Caco-2 (cell line): ENCODE measurements at places on chromosomes 2 and 18. TPM values are rescaled to one million over a fixed set of nuclear protein-coding genes. Genes with fewer than 3 reads are reported as not detected.

- DNase-seq, result peak; percentile 85
Observed at GRCh38 chr2:218295029-218295428, 2.7 kb upstream of the TMBIM1 start.

TPRKB gene
- 42.1 and 48.8 TPM in 2 replicates for total RNA-seq

DNA sequence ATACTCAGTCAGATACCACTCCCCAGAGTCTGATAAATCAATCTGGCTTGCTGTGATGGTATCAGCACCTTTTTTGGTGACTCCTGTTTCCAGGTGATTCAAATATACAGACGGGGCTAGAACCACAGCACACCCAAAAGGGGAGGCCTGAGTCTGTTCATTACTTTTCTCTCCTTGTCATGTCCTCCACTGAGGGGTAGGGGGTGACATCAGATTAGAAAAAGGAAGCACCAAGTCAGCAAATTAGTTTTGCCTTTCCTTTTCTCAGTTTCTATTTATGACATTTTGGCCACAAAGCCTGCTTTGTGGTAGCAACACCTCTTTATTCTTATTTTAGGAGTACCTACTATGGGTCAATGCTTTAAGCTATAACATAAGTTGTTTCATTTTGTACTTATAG lies 127.4 kb downstream of the CCDC102B start:
- DNase-seq, result no peak

DNA sequence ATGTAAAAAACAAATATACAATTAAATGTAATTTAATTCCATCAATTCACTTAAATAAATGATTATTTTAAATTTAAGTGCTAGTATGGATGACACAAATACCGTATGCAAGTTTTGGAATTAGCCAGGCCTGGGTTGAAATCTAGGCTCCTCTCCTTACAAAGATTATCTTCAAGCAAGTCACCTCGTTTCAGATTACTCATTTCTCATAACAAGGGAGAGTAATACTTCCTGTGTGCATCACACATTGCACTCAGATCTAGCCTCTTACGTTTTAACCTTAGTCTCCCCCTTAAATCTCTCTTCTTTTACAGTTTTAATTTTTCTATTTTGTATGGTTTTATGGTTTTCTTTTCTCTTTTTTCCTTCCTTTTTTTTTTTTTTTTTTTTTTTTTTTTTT lies 1475.9 kb upstream of the NXPH2 start:
- no peak for DNase-seq

DNA sequence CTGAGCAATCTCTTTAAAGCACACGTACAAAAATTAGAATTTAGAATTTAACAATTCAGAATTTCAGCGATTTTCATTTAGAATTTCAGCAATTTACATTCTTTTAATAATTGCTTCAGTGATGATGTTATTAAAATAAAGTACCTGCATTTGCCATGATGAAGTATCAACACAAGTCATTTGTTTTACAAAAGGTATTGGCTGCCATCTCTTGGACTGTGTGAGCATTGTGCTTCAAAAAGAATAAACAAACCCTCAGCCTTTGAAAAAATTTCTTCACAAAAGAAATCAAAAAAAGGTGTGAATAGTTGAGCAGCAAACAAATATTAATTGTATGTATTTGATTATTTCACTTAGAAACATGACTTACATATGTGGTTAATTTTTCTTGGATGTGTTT lies 27.1 kb upstream of the ZC3H15 start:
- no peak for DNase-seq

GRHL1 gene
- 10.5 and 11.6 TPM in 2 replicates for total RNA-seq

UGT1A4 gene
- total RNA-seq, result 0.79 and 0.84 TPM in 2 replicates

GRCh38 chr2:77008853-77009252 lies 513.3 kb downstream of the LRRTM4 start:
- DNase-seq, result no peak

DNA sequence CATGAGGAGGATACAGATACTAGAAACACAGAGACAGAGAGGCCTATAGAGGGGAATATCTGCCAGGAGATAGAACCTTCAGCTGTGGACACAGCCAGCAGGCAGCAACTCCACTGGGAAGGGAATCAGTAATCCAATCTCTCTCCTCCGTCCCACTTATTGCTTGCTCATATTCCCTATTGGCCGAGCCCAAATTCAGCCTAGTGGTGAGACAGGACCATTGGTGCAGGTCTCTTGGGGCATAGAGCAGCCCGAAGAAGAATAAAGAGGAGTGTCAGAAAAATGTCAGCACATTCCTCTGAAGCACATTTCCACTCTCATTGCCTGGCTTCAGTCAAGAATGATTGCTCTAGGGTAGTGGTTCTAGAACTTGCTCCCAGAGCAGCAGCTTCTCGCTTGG lies 1091.5 kb upstream of the GYPC start:
- DNase-seq, result no peak

RBM44 gene
- 0.14 TPM in 1 of 2 replicates, not detected in the other for total RNA-seq
